ENCODE measurements at places on chromosomes 5 and 9.

DNA sequence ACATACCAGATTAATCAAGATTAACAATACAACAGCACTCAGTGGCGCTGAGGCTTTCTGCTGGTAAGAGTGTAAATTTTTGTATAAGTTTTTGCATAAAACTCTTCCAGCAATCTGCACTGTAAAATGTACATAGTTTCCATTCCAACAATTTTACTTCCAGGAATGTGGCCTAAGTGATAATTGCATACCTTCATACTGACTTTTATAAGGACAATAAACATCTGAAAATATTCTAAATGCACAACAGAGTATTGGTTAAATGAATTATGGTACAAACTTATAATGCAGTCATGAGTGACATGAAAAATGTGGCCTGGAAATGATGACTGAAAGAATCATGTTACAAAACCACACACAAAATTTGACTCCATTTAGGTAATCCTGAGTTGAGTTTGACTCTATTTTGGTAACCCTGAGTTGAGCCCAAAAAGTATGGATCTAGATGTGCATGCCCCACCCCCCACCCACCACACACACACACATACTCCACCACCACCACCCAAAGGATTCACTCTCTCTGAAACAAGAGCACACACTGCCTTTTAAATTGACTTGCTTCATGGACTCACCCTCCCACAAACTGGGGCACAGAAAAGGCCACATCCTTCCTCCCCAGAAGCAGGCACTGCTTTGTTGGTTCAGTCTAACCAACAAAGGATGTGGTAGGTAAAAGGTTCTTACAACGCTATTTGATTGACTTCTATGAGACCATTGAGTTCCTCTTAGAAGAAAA is 137.6 kb downstream of the SUSD1 start:
- DNase-seq = no peak

DNA sequence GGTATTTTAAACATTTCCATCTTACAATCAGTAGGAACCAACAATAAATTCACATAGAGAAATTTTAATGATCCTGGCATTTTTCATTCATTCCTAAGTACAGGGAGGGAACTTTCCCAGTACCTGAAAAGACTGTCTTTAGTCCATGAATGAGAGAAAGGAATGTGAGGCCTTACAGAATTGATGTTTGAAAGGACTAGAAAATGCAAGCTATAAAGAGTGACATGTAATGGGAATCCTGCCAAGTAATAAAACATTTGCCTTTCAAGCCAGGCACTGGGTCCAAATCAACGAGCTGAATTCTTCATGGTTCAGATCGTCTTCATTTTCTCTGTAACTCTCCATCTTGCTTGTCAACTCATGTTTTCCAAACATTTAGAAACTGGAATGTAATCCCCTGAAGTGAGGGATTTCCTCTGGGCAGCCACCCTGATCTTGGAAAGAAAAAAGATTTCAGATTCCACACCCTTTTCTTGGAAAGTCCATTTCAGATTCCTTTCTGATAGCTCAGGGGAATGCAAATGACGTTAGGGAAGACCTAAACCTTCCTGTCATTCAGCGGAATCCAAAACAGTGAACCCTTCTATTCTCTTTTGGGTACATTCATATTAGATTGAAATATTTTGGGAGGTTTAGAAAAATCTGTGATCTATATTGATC is 315.8 kb downstream of the SH3GL2 start:
- no peak for DNase-seq

- no peak for DNase-seq
These were observed 7.5 kb downstream of the CMBL start for GRCh38 chr5:10300246-10300645.

DNA sequence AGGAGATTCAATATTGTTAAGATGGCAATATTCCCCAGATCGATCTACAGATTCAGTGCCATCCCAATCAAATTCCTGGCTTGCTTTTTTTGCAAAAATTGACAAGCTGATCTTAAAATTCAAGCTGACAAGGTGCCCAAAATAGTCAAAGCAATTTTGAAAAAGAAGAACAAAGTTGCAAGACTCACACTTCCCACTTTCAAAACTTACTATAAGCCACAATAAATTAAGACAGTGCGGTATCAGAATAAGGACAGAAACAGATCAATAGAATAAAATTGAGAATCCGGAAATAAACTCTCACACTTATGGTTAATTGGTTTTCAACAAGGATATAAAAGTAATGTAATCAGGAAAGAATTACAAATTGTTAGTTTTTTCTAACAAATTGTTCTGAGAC is 97.1 kb downstream of the NRG2 start:
- no peak for DNase-seq

DNA sequence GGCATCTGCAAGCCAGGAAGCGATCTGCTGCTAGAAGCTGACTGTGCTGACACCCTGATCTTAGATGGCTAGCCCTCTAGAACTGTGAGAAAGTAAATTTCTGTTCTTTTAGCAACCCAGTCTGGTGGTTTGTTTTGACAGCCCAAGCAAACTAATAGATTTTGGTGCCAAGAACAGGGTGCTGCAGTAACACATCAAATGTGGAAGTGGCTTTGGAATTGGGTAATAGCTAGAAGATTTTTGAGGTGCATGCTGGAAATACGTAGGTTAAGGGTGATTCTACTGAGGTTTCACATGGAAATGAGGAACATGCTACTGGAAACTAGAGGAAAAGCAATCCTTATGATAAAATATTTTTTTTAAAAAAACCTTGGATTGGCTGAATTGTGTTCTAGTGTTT is 153.5 kb upstream of the SH3GL2 start:
- no peak for DNase-seq

GRCh38 chr5:77957931-77958521 is 181.9 kb upstream of the TBCA start:
- DNase-seq = no peak
